ENCODE measurements at places on chromosomes 6 and 20. TPM values are rescaled to one million over a fixed set of nuclear protein-coding genes. Genes with fewer than 3 reads are reported as not detected.

The HLA-DMB gene
- total RNA-seq, result 9.1 TPM

DNA sequence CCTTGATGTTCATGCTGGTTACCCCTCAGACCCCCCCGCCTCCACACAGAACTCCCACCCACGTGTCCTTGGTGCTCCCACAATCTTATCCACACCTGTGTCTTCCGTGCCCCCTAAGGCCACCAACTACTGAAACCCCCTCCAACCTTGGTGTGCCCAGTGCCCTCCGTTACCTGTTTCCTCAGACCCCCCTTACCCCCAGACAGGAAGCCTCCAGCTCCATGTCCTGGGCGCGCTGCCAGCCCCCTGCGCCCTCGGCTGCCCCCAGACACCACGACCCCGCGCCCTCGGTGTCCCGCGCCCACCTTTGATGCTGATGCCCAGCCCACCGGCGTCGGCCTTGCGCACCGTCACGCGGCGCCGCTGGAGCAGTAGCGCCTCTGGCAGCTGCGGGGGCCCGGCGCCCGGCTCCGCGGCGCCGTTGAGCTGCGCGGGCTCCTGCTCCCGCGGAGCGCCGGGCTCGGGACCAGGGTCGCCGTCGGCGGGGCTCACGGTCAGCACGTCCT is 504 bp downstream of the SNTA1 start:
- DNase-seq, result no peak

GRCh38 chr20:59765599-59766177 is 161.3 kb downstream of the PHACTR3 start:
- peak; percentile 1 for DNase-seq

The SLC22A16 gene
- total RNA-seq, result not detected

DNA sequence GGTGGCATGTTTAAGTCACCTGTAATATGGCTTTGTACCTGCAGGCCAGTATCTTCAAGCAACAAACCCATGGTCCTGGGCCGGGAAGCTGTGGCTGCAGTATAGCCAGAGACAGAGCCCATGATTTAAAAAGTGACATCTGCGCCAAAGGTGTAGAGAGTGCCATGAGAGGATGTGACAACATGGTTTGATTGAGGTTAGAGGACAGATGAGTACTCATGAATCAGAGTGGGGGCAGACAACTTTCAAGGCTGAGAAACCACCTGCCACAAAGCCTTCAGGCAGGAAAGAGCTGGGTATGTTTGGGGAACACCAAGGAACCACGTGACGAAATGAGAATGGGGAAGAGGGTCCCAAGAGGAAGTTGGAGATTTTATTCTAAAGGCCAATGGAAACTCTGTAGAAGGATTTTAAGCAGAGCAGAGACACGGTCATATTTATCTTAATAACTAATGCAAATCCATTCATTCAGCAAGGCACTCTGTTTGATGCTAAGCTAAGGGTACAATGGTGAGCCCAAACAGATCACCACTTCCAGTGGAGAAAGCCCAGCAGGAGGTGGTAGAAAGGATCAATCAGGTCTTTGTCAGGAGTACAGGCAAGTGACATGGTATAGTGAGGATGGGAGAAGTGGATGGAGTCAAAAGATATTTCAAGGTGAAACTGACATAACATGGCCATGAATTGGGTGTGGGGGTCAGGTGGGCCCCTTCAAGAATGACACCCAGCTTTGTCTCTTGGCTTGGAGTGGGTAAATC is 3.4 kb upstream of the MICAL1 start:
- DNase-seq, result peak; percentile 45

The NINL gene
- total RNA-seq, result 3.7 TPM

DNA sequence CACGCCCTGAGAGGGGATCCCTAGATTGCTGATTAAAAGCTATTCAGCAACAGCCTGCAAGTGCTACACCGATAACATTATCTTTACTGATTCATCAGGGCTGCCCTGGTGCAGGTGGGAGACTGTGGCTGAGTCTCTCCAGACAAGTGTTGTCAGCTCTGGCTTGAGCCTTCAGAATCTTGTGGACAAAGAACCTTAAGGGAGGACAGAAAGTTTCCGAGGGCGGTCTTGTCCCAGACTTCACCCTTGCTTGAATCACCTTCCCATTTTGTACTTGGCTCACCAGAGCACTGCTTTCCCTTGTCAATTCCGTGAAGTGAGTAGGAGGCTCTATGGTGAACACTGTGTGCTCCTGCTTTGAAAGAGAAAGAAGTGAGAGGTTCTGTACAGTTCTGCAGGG is 88.6 kb upstream of the PCSK2 start:
- DNase-seq, result no peak

- DNase-seq, result no peak
These were observed 105.8 kb downstream of the EPM2A start for GRCh38 chr6:145629478-145629877.

The LST1 gene
- total RNA-seq, result 15.1 TPM

Data from naive thymus-derived CD4-positive, alpha-beta T cell (primary cell).